ENCODE measurements at places on chromosomes 7 and 10.

DNA sequence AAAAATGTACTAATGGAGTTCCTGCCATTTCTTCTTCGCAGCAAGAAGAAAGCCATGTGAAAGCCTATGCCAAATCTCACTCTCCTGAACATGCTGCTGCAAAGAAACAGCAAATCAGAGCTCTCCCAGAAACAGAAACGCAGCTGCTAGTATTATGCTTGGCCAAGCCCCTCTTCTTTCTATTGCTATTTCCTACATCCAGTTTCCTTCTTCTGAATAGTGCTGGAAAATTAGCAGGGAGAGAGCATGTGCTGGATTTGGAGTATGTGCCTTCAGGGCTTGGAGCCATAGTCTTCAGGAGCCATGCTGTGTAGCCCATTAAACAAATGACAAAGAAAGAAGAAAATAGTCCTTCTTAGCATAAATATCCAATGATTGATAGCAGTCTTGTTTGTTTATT is 852.0 kb upstream of the PHF14 start:
- no peak for DNase-seq

- DNase-seq: no peak
Measured at GRCh38 chr7:12711124-12711523, 23.7 kb downstream of the ARL4A start.

DNA sequence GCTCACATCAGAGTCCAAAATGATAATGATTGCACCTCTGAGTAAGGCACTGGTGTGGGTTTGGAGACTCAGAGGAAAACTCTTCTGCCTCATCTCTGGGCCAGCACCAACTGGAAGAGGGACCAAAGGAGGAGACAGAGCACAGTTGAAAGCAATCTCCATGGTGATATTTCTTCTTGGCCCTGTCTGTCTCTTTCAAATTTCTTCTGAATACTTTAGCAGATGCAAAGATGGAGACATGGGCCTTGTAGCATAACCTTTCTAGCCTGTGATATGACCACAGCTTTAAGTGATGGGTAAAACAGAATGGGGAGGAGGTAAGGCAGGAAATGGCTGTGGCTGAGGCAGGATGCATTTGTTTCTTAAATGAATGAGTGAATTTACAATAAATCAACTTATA is 12.2 kb upstream of the GIMAP7 start:
- DNase-seq: no peak

- DNase-seq: no peak
Measured at GRCh38 chr10:100896876-100897461, 15.8 kb upstream of the SLF2 start.

DNA sequence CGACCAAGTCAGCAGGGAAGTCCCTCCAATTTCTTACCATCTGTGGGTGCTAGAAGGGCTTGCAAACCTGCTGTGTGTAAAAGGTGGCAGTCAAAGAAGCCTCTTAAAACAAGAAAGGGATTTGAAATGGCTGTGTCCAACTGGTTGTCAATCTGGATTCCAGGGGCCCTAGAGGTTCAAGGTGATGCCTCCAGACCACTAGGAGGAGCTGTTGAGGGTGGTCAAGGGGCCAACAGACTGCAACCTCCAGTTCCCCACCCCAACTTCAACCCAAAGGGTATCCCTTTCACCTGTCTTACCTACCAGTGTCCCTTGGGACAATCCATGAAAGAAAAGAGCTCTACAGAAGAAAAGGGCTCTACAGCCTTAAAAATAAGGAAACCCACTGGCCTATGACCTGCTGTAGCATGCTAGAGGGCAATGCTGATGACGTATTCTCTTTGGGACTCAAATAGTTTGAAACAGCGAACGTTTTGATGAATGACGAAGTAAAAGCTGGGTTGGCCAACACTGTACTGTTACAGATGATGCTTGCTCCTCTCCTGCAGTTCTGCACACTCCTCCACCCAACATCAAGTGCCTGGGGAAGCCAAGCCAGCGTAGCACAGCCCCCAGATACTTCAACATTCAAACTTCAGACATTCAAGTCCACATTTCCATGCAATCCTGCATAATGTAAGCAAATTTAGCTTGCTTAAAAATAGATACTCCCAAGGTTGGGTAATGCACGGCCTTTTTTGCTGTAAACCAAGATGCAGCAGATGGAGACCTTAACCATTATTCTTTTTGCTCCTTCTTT is 45.9 kb upstream of the WDR11 start:
- no peak for DNase-seq

DNA sequence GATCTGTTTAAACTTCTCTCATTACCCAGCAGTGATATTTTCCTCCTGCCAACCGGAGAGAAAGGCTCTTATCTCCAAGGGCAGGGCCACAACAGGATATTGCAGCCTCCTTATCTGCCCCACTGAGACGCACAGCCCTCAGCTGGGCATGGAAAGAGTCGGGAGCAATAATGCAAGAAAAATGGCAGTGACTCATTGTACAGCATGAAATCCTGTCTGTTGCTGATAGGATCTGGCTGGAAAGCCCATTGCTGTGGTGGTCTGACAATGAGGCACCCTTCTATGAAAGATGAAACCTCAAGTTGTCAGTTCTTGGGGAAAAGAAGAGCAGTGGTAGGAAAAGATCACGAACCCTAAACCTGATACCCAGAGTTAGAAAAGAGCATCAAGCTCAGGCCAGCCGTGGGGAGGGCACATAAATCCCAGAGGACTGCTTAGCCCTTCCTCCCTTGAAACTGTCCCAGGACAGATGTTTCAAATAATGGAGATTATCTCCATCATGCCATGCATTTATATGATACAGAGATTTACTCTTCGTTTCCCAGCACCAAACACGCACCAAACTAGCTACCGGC is 47.0 kb upstream of the FIGNL1 start:
- DNase-seq: no peak

DNA sequence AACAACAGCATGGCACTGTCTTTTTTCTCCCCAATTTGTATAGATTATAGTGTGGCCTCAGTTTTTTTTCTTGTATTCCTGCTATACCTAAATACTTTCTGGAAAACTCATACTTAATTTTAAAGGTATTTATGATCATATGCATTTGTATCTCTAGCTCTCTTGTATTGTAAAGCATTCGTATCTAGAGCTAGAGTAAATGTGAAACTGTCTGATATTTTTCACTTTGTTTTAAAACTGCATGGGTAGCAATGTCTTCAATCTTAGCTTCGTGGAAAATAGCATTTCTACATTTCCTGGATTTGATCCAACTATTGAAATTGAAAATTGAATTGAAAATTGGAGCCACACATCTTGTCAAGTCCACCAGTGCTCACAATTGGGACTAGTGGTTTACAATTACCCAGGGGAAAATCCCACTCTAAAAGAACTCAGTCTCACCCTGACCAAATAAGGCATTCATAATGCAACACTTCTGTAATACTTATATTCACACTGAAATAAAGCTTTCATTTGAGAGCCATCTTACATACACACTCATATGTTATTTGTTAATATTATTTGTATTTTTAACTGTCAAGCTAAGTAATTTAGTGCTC is 51.3 kb upstream of the KLF6 start:
- no peak for DNase-seq

- no peak for DNase-seq
Measured at GRCh38 chr7:99096124-99096887, 47.6 kb downstream of the SMURF1 start.

DNA sequence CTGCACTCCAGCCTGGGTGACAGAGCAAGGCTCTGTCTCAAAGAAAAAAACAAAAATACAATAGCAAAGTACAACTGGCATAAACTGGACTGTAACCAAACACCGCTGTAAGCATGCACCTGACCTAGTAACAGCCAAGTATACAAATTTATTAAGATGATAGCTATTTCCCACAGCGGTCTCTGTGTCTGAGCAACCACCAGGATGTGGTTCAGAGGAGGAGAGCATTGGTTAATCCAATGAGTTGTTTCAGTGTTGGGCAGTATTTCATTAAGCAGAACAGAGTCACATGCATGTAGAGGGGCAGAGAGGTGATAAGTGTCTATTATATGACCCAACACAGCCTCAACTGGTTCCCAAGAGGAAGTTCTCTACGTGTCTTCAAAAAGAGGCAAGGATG is 4.0 kb downstream of the SLC16A12 start:
- no peak for DNase-seq

DNA sequence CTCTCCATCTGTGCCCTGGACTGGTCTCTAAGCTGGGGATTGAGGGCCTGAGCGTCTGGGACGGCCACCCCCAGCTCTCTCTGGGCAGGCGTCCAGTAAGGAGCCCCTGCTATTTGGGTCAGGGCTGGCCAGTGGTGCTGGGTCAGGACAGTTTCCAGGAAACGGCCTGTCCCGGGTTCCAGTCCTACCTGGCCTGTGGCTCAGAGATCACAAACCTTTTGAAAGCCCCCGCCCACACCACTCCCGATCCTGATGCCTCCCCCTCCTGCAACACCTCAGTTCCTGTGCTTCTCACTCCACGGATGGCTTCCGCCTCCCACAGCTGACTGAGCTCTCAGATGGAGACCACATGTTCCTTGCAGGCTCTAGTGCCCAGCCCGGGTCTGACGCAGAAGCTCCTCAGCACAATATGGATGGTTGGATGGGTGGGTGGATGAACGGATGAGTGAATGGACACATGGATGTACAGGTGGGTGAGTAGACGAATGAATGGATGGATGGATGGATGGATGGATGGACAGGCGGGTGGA is 91.7 kb upstream of the PDGFA start:
- no peak for DNase-seq

- no peak for DNase-seq
Measured at GRCh38 chr7:137696376-137696775, 150.4 kb downstream of the DGKI start.

- no peak for DNase-seq
Measured at GRCh38 chr7:55022002-55022985, 3.5 kb downstream of the EGFR start.

DNA sequence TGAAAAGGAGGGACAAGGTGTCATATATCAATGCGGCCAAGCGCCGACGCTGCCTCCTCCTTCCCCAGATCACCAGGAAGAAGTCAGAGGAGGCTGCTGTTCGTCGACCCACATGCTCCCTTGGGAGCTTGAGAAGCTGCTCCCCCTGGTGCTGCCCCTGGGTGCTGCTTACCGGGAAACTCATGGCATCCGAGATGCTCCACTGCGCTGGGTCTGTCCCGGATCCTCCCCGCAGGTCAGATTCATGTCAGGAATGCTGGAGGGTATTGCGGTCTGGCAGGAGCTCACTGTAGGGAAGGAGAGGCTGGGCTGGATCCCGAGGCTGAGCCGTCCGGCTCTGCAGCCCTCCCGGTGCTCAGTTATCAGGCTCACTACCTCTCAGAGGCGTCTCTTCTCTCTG is 123.7 kb upstream of the FAM20C start:
- DNase-seq: no peak

- no peak for DNase-seq
Measured at GRCh38 chr7:68964060-68964459, 634.2 kb upstream of the AUTS2 start.

DNA sequence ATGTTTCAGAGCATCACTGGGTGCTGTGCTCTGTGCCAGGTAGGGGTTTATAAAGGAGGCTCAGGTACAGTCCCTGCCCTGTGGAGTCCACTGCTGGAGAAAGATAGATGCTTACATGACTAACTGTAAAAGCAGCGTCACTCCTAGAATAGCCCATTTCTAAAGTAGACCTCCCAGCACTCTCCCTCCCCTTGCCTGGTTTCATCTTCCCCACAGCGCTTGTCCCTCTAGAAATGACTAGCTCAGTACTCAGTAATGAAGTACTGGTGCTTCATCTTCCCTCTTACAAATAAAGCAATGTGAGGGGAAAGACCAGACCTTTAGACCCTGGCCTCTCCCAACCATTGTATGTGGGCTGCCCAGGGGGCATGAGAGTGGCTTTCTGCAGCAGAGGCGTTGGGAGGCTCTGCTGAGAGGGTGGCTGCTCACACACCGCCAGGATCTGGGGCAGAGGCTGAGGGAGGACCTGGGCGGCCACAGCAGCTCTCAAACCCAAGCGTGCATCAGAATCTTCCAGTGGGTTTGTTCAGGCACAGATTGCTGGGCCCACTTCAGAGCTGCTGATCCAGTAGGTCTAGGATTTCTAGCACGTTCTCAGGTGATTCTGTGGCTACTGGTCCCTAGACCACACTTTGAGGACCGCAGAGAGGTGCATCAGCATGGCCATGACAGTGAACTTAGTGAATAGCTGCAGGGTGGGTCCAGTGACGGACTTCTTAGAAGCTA is 110.3 kb upstream of the ANLN start:
- DNase-seq: no peak

- DNase-seq: no peak
Measured at GRCh38 chr7:66142334-66142733, 27.7 kb downstream of the CRCP start.

DNA sequence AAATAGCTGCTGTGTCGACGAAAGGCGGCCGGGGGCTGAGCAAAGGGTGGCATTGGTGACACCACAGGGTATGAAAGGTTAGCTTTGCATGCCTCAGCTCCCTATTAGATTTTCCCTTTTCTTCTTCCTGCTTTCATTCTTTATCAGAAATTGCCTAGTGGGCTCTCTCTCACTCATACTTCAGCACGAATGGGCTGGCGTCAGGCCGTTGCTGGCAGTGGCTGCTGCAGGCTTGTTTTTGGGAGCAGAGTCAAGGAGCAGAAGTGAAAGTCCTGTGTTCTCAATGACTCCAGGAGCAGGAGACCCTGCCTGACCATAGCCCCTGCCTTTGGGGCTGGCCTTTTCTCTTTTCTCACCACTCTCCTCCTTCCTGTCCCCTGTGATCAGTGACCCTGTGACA is 318.0 kb downstream of the PLXNA4 start:
- DNase-seq: no peak

DNA sequence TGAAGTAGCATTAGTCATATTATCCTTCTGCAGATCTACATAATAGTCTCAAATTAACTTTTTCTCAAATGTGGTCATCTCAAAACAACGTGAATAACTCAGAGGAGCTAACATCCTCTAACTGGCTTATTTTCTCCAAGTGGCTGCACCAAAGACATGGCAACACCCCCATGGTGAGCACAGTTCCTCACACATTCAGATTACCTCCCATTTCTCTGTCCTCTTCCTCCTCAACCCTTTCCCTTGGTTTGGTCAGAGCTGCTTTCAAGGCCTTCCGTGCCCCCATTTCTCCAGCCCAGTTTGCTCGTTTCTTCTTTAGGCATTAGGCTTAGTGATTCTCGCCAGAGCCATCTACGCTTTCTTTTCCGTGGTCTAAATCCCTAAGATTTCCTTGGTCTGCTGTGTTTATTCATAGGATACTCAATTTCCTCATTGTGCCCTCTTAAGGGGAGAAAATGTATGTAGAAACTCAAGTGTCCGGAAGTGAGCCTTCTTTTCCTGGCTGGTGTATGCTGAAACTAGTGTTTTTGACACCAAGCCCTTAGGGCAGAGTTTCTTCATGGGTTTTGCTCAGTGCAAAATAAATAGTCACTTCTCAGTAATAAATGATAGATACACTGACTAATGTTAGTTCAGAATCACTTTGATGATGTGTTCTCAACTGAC is 2.6 kb downstream of the MET start:
- DNase-seq: no peak

GRCh38 chr10:43771675-43772074 is 123.0 kb upstream of the ZNF32 start:
- DNase-seq: no peak

GRCh38 chr10:62027841-62028501 is 126.5 kb downstream of the ARID5B start:
- DNase-seq: no peak

DNA sequence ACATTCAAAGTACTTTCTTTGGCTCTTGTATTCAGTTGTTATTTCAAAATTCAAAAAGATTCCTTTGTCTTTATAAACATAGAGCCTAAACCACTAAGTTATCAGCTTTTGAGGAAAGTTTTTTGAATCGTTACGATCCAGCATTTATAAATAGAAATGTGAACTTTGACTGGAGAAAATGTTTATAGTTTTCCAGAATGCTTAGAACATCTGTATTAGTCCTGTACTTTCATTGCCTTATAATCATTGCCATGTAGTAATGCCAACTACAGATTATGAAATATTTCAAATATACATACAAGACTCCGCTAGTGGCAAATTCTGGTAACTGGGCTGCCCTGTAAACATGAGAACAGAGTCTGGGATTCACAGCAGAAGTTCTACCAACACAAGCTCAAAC is 191.3 kb upstream of the PRKCQ start:
- no peak for DNase-seq
